Tibial nerve (tissue), 4 donors: ENCODE measurements at places on chromosomes 2 and 18. TPM values are rescaled to one million over a fixed set of nuclear protein-coding genes. Genes with fewer than 3 reads are reported as not detected.

- no peak for DNase-seq
Measured at GRCh38 chr2:28165087-28165635, 227.5 kb upstream of the FOSL2 start.

GRCh38 chr2:71306762-71307161, 24.8 kb upstream of the ZNF638 start:
- DNase-seq: no peak

DNA sequence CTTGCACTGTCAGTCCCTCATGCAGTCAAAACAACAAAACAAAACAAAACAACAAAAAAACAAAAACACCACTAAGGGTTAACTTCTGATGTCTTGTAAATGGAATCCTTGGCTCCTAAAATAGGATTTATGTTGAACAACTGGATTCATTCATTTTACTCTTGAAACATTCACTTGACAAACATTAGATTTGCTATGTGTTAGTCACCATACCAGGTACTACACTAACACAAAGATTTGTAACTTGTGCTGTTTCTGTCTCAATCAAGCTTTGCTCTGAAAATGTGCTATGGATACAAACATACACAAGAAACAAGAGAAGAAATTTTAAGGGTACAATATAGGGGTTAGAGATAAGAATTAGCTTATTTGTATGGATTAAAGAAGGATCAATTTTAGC, 812.8 kb downstream of the LRP1B start:
- no peak for DNase-seq

- DNase-seq: no peak
Measured at GRCh38 chr18:44927127-44927849, 246.6 kb downstream of the SETBP1 start.

DNA sequence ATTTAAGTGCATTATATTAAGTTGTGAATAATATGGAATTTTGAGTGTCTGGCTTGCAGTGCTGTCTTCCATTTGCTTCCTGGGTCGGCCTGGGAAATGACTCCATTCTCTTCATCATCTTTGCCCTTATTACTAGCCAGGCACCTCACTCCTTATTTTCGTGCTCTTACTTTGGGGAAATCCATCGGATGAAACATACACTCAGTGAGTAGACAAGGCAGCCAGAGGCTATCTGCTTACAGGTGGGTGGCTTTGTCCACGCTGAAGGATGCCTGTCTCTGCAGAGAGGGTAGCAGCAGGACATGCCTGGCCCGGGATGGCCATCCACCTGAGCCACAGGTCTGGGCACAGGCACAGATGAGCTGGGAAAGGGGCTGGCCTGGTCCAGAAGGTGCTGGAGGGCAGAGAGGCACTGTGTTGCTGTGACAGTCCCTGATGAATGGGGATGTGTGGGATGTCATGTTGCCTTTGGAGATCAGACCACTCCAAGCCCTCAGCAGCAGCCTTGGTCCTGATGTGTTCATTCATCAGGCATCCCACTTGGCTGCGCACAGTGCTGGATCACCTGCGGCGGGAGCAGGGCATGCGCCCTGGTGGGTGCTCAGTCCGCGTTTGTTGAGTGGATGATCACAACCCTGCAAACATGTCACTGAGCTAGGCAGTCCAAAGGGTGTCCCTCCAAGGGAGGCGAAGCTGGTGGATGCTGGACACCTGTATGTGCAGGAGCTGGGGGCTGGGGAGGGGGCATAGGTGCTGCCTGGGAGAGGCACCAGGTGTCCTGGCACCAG, 236.0 kb downstream of the LDLRAD4 start:
- DNase-seq: no peak

DNA sequence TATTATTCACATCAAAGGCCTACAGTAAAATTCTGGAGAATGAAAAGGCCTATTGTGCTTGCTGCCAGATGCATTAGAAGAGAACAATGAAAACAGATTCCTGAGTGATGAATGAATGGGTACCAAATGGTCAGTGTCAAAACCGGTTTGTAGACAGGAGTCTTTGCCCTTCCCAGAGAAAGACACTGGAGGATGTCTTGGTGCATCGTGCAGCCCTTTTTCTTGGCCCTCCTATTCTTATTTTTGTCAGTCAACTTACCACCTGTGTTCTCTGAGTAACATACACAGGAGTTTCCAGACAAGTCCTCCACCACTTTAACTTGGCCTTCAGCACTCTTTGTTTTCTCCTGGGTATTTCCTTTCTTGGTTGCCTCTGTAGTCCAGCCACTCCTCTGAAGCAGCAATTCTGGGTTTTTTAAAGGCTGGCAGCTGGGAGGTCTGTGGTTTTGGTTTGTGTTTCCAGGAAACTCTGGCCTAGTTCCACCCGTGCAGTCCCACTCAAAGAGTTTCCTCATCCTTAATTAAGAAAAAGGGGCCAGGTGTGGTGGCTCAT, 29.4 kb downstream of the PSTPIP2 start:
- DNase-seq: no peak

GRCh38 chr2:174125090-174125489, 123.2 kb downstream of the OLA1 start:
- no peak for DNase-seq

GRCh38 chr18:25535495-25535894, 183.5 kb upstream of the ZNF521 start:
- DNase-seq: no peak

DNA sequence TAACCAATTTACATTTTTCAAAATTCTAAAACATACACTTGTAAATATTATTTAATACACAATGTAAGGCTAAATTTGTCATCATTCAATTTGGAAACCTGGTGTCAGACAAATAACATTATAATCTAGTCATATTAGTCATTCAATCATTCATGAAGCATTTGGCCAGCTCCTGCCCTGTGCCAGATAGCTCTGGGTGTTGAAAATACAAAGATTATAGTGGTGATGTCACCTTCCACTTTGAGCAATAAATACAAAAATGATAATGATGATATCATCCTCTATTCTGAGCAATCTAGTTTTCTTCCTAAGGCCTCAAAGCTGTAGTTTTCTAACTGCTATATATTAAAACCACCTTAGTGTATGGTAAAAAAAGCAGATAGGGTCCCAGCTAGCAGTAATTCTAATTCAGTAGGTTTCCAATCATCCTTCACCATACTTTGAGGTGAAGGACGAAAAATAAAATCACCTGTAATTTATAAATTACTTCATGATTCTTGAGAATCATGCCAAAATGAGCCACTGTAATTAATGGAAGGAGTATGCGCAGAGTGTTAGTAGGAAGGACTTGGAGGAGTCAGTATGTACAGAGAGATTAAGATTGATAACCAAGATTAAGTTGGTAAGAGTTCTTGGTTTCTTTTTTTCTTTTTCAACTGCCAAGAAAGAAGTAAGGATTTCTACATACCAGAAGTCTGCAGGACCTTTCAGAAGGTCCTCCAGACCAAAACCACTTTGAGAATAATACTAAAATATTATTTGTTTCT, 23.2 kb downstream of the MEMO1 start:
- no peak for DNase-seq

DNA sequence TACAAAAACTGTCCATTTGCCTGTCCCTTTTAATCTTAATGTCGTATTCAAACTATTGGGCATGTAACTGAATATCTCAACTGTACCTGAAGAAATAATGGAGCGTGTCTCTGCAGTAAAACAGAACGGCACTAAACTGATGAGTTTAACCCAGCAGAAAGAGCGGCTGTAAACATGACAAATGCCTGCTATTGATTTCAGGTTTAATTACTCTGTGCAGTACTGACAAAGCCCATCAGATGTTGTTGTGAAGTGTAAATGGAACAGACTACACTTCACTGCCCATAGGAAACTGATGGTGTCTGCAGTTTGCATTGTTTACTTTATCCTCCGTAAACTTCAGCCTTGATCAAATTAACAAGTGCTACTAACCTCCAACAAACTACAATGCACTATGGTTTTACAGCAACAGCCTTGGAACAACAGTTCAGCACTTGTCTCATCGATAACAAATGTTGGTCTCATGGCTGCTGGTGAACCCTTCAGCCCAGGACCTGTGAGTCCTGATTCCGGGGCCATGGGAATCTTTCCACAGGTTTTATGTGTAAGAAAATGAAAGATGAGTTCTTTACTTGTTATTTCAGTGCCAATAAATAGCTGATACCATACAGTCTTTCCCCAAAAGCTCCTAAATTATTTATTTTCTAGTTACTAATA, 316.5 kb downstream of the CCDC178 start:
- DNase-seq: no peak

DNA sequence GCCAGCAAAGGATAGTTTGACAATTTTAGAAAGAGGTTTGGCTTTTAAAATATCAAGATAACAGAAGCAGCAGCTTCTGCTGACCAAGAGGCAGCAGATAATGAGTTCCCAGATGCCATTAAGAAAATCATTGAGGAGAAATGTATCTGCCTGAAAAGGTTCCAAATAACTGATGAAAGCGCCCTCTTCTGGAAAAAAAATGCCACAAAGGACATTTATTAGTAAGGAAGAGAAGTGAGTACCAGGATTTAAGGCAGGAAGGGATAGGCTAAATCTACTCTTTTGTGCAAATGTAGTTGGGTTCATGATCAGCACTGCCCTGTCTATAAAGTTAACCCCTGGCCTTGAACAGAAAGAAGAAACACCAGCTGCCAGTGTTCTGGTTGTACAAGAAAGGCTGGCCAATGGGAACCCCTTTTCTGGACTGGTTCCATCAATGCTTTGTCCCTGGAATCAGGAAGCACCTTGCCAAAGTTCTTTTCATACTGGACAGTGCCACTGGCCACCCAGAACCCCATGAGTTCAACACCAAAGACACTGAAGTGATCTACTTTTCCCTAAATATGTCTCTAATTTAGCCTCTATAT, 40.6 kb downstream of the DHX57 start:
- DNase-seq: peak; percentile 29

DNA sequence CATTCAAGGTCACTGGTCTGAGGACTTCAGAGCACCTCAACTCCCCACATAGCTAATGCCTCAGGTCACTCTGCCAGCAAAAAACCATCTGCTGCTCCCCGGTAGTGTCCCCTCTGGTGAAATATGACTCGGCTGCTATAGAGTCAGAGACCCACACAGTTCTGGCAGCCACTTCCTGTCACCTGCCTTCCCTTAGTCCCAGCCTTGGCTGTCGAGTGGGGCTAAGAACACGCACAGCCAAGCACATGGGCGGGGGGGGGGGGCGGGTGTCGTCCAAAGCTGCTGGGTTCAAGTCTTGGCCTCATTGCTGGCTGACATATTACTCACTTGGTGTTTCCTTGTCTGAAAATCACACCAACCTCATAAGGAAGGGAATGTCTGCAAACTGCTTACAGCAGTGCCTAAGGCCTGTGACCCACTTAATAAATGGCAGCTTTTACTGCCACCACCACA, 37.5 kb downstream of the POLR1A start:
- no peak for DNase-seq

DNA sequence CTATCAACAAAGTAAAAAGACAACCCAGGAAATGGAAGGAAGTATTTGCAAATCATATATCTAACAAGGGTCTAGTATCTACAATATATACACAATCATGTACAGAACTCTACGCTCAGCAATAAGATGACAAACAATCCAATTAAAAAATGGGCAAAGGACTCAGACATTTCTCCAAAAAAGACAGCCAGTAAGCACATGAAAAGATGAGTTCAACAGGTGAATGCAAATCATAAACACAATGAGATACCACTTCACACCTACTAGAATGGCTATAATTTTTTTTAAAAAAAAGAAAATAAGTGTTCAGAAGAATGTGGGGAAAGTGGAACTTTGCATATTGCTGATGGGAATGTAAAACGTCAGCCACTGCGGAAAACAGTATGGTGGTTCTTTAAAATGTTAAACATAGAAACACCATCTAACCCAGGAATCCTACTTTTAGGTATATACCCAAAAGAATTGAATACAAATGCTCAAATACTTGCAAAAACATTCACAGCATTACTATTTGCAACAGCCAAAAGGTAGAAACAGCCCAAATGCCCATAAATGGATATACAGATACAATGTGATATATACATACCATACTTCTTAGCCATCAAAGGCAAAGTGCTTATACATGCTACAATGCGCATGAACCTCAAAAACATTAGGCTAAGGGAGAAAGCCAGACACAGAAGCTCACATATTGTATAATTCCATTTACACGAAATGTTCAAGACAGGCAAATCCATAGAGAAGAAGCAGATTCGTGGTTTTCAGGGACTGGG, 121.2 kb downstream of the CABYR start:
- no peak for DNase-seq

DNA sequence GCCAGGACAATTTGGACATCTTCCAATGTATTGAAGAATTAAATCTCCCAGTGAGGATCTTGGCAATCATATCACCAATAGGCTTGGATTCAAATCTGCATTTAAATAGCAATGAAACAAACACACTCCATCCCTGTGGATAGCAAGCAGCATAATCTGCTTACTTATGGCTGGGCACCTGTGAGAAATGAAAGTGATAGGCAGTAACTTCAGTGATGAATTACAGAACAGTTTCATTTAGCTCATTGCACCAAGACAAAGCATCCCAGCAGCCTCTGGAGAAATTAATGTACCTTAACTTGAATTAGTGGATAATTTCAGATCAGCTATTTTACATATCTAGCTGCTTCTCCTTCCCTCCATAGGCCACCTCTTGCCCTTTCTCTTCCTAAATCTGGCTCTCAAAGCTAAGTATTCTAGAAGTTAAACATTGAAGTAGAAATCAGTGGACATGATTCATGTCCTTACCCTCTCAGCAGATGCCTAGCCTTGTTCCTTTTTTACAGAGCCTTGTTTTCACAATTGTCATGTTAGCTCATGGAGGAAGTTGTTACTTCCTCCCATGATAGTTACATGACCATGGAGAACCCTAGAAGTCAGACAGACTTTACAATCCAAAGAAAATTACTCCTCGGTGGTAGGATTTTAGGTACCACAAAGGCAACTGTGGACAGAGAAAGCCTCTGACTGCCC, 88.5 kb upstream of the TACR1 start:
- no peak for DNase-seq

- no peak for DNase-seq
Measured at GRCh38 chr2:133666621-133667020, 98.4 kb upstream of the NCKAP5 start.

DNA sequence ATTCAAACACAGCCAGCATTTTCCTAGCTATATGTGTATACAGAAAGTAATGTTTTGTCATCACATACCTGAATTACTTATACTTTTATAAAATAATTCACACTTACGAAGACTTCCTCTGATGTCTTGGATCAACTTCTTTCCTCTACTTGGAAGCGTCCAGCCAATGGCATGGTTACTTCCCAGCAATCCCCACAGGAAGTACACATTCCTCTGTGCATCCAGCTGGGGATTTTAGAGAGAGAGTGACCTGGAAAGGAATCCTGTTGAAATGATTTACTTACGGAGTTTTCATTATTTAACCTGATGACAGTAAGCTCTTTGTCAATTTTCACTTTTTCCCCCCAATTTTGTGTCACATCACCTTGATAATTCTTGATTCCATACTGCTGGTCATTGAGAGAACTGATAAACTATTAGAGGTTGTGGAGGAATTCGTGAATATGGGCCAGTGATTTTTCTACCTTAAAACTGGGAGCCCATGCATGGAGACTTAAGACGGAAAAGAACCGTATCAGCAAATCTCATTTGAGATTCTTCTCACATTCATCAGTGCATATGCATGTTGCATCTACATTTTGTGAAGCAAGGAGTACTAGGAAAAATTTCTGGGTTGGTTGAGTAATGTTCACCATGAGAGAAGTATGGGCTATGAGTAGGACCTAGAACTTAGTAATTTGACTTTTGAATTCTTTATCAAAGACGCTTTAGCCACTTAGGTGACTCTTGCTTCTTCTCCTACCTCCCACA, 9.0 kb upstream of the IL18R1 start:
- no peak for DNase-seq

AOX1 gene
- 221 TPM for total RNA-seq

HOXD10 gene
- 0.87 TPM for total RNA-seq

WDR54 gene
- total RNA-seq: 9.6 TPM

STPG4 gene
- total RNA-seq: 1.4 TPM

LIMS4 gene
- total RNA-seq: not detected

ONECUT2 gene
- under 0.01 TPM for total RNA-seq

NEB gene
- total RNA-seq: 1.4 TPM
